ENCODE measurements at places on chromosomes 4 and X.

DNA sequence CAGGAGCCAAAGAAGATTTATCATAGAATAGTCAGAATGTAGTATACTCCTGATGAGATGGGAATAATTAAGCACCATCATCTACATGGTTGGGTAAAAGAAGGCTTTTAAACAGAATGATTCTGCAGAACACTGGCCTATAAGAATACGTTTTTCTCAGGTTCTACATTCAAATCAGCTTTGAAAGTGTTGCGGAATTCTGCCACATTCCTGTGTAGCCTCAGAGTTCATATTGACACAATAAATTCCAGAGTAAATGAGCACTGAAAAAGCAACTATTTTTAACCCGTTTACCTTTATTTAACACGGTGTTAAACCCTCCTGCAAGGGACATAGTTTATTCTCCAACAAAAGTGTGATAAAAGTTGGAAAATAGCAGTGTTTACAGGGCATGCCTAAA lies 950.2 kb upstream of the SLIT2 start:
- no peak for DNase-seq

DNA sequence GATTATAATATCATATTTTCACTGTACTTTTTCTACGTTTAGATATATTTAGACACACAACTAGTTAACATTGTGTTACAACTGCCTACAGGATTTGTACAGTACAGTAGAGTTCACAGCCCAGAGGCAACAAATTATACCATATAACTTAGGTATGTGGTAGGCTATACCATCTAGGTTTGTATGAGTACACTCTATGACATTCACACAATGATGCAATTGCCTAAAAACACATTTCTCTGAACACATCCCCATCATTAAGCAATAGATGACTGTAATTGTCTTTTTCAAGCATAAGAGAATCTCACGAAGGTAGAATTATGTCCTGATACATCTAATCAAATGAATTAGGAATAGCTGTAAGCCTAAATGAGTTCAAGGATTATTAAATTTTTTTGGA lies 12.3 kb upstream of the TIGD2 start:
- no peak for DNase-seq

DNA sequence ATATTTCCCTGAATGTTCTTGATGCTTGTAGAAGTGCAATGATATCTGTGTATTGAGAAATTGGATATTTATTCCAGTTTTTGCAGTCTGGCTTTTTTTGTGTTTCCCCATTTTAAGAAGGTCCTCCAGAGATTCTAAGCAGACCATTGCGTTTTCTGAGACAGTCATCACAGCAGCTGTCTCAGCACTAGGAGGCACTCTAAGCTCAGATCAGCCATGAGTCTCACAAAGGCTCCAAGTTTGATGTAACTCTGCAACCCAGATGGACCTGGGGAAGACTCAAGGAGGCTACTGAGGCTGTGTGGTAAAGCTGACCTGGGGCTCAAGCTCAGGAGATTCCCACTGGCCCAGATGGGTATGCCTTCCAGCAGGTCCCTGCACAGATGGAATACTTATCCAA lies 89.3 kb upstream of the CYLC1 start:
- DNase-seq: no peak

GRCh38 chr4:120703908-120704307 lies 218.6 kb downstream of the PRDM5 start:
- DNase-seq: no peak

DNA sequence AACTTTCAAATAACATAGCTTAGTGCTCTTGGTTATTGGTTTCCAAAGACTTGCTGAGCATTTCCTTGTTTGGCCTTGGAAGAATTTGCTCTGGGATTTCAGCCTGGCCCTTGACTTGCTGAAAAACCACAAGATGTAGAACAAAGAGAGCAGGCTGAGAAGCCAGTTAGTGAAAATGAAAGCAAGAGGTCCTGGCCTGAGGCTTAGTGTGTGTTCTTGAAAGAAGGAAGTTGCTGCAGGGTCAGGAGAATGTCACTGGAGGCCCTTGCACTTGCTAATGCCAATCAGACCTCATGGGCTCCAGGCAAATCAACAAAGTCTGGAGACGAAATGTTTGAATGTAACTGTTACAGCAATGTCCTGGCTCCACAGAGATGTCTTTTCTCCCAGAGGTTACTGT lies 79.4 kb downstream of the SYNPO2 start:
- peak; percentile 34 for DNase-seq

GRCh38 chrX:65894133-65894532 lies 145.7 kb downstream of the VSIG4 start:
- DNase-seq: no peak

DNA sequence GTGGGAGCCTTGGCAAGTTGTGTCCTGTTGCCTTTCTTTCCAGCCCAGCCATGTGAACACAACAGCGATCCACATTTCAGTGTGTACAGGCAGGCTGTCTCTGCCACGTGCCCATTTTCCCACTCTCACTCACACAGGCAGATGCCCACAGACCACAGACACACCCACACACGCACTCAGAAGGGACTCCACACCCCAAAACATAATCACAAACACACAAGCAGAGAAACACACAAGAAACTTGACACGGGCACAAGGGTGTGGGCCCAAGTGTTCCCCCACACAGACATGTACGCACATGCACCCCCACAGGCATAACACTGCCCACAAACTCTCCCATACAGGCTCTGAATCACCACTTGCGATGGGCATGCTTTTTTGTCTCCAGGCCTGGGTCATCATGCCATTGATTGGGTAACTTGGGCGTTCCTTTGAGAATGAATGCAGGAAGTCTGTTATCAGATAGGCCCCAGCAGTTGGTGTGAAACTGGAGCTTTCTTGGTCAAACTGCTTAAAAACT lies 84.3 kb downstream of the NBDY start:
- peak; percentile 64 for DNase-seq

DNA sequence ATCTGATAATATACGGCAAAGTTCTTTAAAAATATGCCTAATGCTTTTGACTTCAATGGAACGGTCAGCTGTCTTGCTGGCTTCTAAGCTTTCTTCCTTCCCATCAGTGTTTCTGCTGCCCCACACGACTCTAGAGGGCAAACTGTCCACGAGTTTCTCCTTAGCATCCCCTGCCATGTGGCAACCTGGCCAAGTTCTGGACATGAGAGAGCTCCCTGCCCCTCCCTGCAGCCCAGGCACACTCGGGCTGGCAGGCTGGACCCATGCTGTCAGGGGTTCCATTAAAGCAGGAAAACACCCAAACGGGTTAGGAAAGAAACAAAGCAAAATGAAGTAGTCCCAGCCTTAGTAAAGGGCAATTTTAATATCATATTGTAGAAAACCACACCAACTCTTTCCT lies 38.8 kb downstream of the KDR start:
- DNase-seq: no peak

- no peak for DNase-seq
Measured at GRCh38 chr4:22471999-22472461, 43.8 kb downstream of the ADGRA3 start.

GRCh38 chr4:166195101-166195500 lies 322.1 kb downstream of the TLL1 start:
- DNase-seq: no peak

- DNase-seq: peak; percentile 42
Measured at GRCh38 chr4:71270901-71271300, 67.9 kb upstream of the SLC4A4 start.

- DNase-seq: no peak
Measured at GRCh38 chrX:131837325-131837724, 185.8 kb upstream of the STK26 start.

- peak; percentile 25 for DNase-seq
Measured at GRCh38 chr4:6548201-6548881, 26.6 kb upstream of the MAN2B2 start.

- no peak for DNase-seq
Measured at GRCh38 chr4:125789023-125789422, 474.3 kb downstream of the FAT4 start.

DNA sequence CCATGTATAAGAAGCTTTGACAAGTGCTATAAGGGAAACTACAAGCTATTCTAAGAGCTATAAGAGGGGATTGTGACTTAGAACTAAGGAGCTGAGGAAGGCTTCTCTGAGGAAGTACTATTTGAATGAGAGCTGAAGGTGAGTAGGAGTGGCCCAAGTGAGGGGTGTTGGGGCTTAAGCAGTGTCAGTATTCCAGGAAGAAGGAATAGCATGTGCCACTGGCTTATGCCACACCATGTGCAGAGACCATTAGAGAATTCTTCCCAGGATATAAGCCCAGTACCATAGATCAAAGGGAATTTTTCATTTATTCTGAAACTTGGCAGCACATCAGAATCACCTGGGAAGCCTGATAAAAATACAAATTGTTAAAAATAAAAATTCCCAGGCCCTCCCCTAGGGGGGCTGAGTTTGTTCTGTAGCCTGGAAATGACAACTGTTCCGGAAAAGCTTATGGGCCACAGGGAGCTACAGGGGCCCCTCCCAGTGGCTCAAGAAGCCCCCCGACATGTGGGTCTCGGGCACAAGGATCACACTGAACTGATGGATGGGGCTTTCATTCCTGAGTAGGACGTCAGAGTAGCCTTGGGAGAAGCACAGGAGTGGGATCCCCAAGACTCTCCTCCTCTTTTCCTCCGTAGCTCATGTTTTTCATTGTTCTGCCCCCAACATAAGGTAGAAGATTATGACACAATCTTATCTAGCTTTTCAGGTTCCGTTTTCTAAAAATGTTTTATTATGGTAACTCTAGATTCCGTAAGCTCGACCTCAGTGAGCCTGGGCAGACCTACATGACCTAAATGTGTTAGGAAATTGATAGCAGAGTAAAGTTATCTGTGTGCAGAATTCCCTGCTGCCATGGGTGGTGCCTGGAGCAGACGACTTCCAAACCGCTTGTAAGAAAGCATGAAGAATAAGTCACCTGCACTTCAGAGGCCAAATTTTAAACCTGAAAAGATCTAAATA lies 119.3 kb downstream of the AFF1 start:
- no peak for DNase-seq

DNA sequence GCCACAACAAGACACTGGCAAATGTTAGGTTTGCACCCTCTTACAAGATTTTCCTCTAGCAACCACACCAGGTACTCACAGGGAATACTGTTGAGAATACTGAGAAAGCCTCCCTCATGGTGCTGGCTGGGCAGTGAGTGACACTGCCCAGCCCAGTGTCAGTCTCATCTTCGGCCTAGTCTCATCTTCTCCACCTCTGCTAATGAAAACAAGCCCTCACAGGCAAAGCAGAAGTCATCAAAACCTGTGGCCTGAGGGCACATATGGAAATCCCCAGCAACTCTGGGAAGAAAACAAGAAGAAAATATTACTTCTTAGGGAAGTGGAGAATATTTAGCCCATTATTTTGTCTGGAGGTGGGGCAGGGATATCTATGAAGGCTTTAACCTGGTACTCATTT lies 7.9 kb upstream of the ADAM29 start:
- no peak for DNase-seq

DNA sequence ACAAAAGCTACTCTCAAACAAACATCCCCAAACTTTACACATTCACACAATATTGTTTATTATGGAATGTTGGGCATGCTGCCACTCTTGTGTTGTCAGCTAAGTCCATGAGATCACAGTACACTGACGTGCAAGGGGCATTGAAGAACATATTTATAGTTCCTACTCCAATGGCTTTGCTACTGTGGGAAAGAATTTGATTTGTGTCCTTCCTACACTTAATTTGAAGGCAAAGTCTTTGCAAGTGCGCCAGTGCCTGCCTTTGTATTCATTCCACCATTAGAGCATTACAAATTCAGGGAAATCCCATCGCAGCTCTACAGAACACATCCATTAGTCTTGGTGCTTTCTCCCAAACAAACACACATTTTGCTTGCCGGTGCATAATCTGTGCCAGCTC lies 45.4 kb upstream of the FTHL17 start:
- DNase-seq: no peak

- no peak for DNase-seq
Measured at GRCh38 chr4:147790412-147790811, 58.5 kb downstream of the ARHGAP10 start.

GRCh38 chr4:1885414-1885813 lies 14.2 kb downstream of the NSD2 start:
- DNase-seq: no peak

GRCh38 chr4:141109983-141110382 lies 23.3 kb downstream of the RNF150 start:
- DNase-seq: no peak

DNA sequence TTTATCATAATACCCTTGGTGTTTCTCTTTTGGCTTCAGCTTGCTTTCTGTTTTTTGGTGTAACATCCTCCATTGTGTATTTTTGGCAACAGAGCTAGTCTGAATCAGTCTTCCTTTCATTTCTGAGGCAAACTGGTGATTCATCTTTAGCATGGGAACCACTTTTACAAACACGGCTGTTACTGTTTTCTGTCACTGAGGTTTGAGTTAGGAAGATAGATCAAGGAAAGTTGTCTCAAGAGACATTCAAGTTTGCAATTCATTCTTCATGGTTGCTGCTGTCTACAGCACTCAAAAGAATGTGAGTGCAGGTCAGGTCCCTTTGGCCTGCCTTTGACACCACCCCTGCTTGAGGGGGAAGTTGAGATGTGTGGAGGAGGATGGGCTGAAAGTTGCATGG lies 36.3 kb downstream of the IL21 start:
- no peak for DNase-seq

- DNase-seq: no peak
Measured at GRCh38 chrX:11329021-11329420, 35.8 kb downstream of the AMELX start.

DNA sequence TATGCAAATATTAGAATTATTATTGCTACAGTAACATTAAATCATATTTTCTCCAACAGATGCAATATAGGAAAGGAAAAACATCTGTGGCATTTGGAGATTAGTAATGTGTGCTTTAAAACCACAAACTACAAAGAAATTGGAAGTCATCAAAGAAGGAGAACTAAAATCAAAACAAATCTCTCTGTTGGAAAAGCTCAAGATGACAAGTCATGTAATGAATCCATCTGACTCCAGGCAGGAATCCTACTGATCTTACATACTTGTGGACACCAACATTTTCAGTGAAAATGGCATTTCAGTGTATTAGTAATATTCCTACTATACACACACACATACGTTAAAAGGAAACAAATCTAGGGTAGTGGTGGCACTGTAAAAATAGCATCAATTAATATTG lies 98.2 kb downstream of the SLC39A8 start:
- DNase-seq: no peak

DNA sequence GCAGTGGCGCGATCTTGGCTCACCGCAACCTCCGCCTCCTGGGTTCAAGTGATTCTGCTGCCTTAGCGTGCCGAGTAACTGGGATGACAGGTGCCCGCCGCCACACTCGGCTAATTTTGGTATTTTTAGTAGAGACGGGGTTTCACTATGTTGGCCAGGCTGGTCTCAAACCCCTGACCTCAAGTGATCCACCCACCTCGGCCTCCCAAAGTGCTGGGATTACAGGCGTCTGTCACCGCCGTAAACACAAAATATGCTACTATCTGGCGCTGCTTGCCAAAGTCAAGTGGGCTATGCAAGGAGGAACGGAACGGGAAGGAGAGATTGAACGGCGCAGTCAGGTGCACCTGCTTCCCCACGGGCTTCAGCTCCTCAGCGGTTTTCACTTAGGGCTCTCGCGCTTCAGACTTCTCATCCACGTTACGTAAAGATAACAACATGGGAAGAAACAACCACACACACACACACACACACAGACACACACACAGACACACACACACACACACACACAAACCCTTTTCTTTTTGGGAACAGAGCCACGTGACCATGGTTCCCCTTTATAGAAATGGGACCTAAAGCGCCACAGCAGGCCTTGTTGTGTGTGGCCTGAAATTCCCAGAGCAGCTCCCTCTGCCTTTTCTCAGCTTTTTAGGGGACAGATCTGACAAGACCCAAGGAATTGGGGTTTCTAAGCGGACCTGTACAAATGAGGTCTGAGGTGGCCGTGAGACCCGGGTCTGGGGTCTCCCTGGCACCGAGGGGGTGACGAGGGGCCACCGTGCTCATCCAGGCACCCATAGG lies 1.5 kb downstream of the P2RY8 start:
- peak; percentile 68 for DNase-seq

Data from activated naive CD4-positive, alpha-beta T cell treated with anti-CD3 and anti-CD28 coated beads, Interleukin-2, amount 10 ng/mL, durations not matched to agents 7 days and 5 days (primary cell).